AML-193 (cell line): ENCODE measurements at places on chromosomes 12 and 14.

DNA sequence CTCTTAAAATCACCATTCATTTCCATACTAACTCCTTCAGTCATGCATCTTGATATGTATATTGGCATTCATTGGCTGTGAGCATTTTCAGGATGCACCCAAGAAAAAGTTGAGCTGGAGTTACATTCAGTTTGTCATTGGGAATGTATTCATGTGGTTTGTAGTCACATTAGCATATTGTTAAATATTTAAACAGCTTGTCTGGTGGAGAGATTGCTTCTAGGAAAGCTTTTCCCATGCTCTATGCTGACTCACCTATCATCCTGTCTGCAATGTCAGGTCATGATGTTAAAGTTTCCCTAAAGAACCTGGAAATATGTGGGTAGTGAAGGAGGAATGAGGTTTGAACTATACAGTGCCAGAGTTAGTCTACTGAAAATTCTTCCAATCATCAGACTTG lies 583.6 kb downstream of the GALC start:
- DNase-seq: no peak

GRCh38 chr14:24281636-24282035 lies 10.2 kb upstream of the RABGGTA start:
- DNase-seq: no peak

GRCh38 chr12:26631846-26632245 lies 201.1 kb downstream of the ITPR2 start:
- no peak for DNase-seq

- DNase-seq: no peak
Measured at GRCh38 chr12:15417691-15418090, 95.4 kb downstream of the PTPRO start.

DNA sequence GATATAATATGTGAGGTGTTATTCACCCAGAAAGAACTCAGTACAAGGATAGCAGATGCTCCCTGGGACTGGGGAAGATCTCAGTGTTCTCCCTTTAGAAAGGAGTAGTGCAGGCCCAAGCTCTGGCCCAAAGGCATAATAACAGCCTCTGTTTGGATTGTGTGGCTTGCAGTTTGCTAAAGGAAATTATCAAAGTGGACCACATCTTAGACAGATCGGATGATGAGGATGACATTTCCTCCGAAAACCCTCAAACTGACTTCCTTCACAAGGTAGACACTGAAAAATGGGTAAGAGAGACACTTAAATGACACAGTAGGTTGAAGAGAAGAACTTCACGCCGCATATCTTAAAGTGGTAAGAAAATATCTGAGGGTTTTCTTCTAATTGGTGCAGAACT lies 26.1 kb downstream of the SMCO2 start:
- DNase-seq: no peak

GRCh38 chr14:96617635-96618034 lies 115.5 kb downstream of the PAPOLA start:
- no peak for DNase-seq

DNA sequence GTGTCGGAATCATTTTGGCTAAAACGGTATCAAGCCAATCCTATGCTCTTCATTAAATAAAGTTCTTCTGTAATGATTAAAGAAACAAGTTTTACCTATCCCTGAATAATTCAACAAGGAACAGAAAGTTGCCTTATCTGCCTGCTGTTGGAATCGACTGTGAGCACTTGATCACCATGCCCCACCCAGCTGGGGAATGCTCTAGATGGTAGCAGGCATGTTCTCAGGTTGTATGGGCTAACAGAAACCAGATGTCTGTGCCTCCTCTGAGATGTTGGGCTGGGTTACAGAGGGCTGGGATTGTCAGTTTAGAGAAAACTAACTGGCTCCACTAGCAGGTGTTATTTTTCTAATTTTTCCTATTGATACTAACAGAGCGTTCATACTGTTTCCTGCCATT lies 28.9 kb downstream of the RTRAF start:
- no peak for DNase-seq

DNA sequence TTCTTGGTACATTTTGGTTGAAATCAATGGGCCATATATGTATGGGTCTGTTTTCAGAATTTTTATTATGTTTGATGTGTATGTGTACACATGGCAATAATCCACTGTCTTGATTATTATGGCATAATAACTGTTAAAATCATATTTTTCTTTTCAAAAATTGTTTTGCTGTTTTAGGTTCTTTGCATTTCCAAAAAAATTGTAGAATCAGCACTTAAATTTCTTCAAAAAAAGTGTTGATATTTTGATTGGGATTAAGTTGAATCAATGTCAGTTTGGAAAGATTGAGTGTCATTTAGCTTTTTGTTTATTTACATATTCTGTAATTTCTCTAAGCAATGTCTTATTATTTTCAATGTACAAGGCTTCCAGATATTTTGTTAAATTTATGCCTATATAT lies 154.1 kb downstream of the SLC5A8 start:
- no peak for DNase-seq

- DNase-seq: no peak
Measured at GRCh38 chr14:60974090-60974651, 6.7 kb downstream of the TRMT5 start.

GRCh38 chr12:80217011-80217535 lies 117.7 kb downstream of the OTOGL start:
- no peak for DNase-seq

- no peak for DNase-seq
Measured at GRCh38 chr14:95290871-95291431, 28.8 kb downstream of the CLMN start.

DNA sequence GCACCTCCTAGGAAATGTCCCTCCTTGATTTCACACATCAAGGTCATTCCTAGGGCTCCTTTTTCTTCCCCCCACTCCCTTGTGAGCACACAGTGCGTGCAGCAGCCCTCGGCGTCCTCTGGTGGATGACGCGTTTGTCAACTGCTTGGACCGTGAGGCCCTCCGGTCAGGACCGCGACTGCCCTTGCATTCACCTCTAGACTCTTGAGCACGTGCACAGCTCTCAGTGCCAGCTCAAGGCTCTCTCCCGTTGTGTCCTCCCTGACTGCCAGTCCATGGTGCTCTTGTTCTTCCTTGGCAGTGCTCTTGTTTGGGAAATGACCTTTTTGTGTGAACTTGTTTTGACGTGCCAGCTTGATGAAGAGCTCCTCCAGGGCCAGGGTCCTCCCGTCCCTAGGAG lies 67.9 kb downstream of the TSPAN9 start:
- DNase-seq: no peak

DNA sequence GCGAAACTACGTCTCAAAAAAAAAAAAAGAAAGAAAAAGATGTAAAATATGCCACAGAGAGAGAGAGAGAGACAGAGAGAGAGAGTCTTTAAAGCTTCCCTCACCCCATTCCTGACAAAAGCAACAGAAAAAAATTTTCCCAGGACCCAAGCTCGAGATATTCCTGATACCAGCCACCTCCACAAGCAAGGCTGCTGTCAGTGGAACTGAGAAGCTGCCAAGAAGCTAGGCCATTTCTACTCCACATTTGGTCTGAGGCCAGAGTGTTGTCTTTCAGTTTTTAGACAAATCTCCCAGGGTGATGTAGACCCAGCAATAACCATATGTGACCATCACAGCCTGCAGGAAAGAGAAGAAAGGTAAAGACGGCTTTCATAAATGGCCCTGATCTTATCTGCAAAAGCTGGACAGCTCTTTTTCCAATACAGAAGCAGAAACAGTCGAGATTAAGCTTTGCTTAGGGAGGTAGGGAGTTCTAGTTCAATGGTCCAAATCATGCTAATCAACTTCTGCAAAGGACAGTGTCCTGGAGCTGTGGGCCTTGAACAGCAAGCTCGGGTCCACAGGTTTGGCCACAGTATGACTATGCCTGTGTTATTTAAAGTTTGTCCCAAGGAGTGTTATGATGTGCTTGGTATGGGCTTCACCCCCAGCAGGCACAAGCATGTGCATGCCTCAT lies 130.3 kb upstream of the NUDT4 start:
- no peak for DNase-seq

DNA sequence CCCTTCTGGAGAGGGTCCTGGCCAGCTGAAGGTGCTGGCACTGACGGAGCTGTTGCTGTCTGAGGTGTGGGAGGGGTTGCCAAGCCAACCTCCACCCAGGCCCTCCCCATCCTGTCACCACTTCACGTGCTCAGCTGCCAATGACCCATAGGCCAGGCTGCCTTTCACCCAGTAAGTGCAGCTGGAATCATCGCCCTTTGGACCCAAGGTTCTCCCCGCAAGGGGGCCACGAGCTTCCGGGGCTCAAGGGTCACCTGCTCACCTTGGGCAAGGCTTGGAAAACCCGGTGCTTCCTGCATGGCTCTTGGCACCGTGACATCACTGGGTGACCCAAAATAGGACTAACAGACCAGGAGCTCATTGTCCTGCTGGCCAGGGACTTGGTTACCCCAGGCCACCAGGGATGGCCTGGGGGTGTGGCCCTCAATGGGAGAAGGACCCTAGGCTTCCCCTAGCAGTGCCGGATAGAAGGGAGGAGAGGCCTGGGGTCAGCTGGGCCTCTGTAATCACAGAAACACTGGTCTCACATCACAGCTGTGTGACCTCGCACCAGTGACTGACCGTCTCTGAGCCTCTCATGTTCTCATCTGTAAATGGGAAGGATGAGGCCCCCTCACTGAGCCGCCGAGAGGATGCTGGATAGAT lies 51.3 kb downstream of the CCDC85C start:
- no peak for DNase-seq

DNA sequence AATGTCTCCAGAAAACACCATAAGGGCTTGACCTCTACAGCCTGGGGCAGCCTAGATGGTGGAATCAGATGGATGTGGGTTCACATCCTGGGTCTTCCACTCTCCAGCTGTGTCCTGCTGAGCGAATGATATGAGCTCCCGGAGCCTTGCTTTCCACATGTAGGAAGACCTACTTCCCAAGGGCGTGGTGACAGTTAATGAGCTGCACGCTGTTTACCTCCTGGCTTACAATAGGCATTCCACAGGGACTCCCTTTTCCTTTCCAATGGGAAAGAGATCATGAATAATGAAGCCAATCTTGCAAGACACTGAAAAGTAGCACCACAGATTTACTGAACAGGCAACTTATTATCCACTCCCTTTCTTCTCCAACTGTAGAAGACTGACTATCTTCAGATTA lies 46.1 kb downstream of the TMTC1 start:
- no peak for DNase-seq

DNA sequence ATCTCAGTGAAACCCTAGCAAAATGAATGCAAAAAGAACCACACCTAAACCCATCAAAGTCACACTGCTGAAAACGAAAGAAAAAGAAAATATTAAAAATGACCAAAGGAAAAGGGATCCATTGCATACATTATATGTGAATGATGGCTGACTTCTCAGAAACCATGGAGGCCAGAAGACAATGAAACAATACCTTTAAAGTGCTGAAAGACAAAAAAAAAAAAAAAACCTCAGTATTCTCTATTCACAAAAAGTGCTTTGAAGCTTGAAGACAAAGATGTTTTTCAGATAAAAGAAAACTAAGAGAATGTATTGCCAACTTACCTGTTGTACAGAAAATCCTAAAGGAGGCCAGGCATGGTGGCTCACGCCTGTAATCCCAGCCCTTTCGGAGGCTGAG lies 4.5 kb upstream of the EVL start:
- DNase-seq: no peak

GRCh38 chr12:68733661-68734071 lies 12.3 kb upstream of the SLC35E3 start:
- DNase-seq: no peak

GRCh38 chr12:125013816-125014442 lies 20.5 kb downstream of the BRI3BP start:
- no peak for DNase-seq

- DNase-seq: peak; percentile 89
Measured at GRCh38 chr12:53103860-53104305, 597 bp downstream of the SOAT2 start.

DNA sequence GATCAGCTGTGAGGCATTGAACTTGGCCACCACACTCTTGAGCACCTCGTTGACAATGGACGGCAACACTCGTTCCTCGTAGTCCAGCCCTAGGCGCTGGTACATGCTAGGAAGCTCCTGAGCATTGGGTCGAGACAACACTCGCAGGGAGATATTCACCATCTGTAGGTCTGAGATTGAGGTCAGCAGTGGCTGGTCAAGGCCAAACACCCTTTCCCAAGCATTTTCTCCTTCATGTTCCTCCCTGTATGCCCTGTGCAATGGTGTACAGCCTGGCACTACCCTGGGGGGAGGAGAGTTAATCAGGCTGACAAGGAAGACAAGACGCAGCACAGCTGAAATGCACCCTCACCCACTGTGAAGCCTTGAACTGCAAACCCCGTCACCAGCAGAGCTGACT lies 2.0 kb downstream of the PHB2 start:
- no peak for DNase-seq

- no peak for DNase-seq
Measured at GRCh38 chr12:102755266-102755665, 161.8 kb downstream of the PAH start.

DNA sequence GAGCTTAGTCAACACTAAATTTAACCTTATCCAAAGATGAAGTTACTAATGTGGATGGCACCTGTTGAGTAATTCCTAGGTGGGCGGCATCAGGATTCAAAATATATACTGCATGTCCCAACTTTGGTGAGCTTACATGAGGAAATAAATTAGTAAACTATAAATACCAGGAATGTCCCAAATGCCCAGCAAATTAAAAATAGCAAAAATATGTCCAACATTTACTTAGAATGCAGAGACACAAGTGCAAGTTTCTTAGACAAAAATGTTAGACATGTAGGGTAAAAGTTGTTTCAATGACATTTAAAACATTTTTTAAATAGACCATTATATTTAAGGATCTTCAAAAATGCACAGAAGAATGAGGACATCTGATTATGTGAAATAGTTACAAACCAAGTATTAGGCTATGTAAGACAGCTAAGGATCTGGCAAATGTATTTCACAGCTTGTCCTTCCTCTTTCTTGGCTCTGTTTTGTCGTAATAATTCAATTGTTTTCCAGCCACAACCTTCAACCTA lies 115.9 kb downstream of the NAV3 start:
- DNase-seq: peak; percentile 61

DNA sequence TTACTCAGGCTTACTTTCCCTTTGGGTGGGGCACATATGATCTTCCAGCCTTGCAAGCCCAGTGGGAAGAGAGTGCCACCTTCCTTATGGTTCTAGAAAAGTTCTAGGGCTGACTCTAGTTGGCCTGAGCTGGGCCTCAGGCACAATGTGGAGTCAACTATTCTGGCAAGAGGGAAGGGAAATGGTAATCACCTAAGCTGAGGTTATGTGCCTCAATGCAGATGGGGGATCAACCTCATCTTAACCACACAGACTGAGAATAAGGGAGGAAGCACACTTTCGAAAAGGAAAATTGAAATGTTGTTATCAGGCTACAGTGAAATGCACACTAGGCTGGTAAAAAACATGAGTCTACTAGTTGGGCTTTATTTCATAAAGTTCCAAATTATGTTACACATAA lies 77.5 kb upstream of the RMST start:
- no peak for DNase-seq

GRCh38 chr14:28773861-28774691 lies 7.5 kb downstream of the FOXG1 start:
- DNase-seq: no peak

GRCh38 chr12:92621312-92621711 lies 81.5 kb upstream of the PLEKHG7 start:
- no peak for DNase-seq

- peak; percentile 15 for DNase-seq
Measured at GRCh38 chr12:111298582-111299436, 70.1 kb downstream of the PHETA1 start.
